Stimulated activated CD4-positive, alpha-beta T cell treated with anti-CD3 and anti-CD28 coated beads, TNF-alpha, amount 100 ng/mL, for 4 hours (primary cell): ENCODE measurements at places on chromosomes 1 and 21.

GRCh38 chr1:224358237-224358636 is 1.6 kb downstream of the CNIH4 start:
- DNase-seq: no peak

DNA sequence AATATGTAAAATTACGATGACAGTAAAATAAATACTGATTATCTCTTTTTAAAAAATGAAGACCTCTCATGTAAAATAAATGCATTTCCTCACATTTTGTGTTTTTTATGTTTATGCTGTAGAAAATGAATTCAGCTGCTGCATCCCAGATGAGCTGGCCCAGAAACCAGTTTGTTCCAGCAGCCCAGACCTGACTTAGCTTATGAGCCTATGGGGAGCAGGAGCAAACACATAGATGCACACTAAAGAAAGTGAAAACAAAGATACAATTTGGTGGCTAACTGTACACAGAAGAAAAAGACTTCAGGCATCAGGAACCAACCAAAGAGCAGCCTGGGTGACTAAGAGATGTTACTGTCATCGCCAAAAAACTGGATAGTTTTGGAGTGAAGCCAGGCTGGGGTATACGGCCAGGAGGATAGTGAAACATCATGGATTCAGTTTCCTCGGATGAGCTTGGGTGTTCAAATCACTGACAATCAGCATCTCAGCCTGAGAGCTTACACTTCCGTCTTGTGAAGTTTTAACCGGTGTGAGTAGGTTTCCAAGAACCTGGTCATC is 113.9 kb upstream of the BACE2 start:
- no peak for DNase-seq

GRCh38 chr1:25217598-25218232 is 14.6 kb downstream of the SYF2 start:
- no peak for DNase-seq

DNA sequence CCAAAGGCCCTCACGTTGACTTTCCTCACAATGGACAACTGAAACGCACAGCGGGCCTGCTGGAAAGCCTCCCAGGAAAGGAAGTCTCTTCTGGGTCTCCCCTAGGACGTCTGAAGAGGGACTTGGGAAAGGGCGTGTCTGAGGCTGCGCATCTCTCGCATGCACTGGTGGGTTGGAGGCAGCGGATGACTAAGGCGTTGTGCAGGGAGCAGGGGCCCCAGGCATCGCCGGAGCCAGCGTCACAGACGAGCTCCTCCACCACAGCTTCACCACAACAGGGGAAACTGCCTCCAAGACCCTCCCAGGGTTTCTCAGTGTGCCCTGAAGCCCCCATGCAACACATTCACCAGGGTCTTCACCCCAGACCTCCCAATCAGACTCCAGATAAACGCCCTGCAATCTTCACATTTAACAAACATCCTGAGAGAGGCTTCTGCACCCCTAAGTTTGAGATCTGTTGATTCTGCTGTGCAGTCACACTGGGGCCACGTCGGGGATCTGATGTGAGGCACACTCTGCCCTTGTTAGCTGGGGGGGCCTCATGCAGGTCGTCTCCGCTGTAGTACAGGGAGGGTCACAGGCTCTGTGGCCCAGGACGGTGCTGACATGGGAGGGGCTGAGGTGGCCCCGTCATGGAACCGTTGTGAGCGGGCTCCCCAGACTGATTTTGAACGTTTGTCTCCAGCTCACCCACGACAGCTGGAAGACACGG is 7.0 kb upstream of the TFF1 start:
- no peak for DNase-seq

GRCh38 chr1:242468784-242469183 is 55.7 kb downstream of the PLD5 start:
- DNase-seq: no peak

- no peak for DNase-seq
Observed at GRCh38 chr1:112625696-112626095, 6.1 kb downstream of the CAPZA1 start.

DNA sequence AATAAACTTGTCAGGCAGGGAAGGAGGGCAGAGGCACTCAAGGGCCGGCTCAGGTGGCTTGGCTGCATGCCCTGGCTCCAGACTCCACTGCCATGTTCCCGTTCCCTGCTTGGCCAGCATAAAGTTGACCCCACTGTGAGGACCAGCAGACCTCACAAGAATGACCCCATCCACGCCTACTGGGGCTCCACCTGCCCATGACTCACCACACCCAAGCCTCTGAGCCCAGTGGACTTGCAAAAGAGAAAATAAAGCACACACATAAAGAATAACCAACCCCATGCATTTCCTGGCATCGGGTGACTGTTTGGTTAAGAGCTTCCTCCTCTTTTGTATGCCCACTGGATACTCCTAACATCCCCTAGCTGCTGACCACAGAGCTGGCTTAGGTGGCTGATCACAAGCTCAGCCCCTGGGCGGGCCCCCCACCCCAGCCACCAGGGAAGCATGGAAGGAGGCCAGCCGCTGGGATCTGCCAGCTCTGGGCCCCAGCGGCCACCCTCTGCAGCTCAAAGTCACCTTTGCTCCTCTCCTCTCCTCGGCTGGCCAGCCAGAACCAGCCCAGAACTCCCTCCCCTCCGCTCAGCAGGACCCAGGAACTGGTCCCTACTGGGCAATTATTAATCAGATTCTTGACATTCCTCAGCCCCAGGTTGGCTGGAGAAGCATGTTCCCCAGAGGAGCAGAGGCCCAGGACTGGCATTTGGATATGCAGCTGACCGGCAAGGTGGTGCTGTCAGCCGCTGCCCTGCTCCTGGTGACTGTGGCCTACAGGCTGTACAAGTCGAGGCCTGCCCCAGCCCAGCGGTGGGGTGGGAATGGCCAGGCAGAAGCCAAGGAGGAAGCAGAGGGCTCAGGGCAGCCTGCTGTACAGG is at the start of gene KLHDC7A:
KLHDC7A (plus strand) TSS at position 616 of the 875 bp plus-strand sequence; CDS start at position 668, 52 bp downstream.
- no peak for DNase-seq

DNA sequence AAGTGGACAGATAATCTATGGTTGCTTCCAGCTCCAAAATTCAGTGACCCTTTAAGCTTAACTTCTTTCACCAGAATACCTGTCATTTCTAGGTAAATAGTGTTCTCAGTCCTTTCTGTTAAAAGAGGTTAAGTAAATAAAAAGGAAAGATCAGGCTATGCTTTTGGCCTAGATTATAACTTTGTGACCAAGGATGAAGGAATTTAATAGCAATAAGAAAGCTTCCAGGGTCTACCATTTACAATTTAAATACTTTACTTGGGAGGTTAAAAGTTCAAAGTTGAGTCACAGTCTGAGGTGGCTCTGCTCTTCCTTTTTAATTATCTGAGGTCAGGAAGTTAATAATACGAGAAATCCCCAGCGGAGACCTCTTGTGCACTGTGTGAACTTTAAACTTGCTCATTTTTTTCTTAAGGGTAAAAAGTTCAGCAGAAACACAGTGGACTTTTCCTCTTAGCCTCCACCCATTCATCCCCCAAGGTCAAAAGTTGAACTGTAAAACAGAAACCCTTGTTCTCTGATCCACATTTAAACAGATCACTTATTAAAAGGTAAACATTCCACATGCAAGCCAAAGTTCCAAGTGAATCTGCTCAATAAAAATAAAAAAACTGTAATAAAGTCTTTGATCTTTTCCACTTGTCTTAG is 187.1 kb downstream of the NRIP1 start:
- no peak for DNase-seq

- no peak for DNase-seq
Observed at GRCh38 chr1:89200663-89201062, 1.9 kb upstream of the GBP4 start.

- DNase-seq: no peak
Observed at GRCh38 chr1:240562111-240562590, 49.8 kb downstream of the GREM2 start.

- DNase-seq: no peak
Observed at GRCh38 chr1:186187601-186188000, 187.5 kb downstream of the TPR start.

DNA sequence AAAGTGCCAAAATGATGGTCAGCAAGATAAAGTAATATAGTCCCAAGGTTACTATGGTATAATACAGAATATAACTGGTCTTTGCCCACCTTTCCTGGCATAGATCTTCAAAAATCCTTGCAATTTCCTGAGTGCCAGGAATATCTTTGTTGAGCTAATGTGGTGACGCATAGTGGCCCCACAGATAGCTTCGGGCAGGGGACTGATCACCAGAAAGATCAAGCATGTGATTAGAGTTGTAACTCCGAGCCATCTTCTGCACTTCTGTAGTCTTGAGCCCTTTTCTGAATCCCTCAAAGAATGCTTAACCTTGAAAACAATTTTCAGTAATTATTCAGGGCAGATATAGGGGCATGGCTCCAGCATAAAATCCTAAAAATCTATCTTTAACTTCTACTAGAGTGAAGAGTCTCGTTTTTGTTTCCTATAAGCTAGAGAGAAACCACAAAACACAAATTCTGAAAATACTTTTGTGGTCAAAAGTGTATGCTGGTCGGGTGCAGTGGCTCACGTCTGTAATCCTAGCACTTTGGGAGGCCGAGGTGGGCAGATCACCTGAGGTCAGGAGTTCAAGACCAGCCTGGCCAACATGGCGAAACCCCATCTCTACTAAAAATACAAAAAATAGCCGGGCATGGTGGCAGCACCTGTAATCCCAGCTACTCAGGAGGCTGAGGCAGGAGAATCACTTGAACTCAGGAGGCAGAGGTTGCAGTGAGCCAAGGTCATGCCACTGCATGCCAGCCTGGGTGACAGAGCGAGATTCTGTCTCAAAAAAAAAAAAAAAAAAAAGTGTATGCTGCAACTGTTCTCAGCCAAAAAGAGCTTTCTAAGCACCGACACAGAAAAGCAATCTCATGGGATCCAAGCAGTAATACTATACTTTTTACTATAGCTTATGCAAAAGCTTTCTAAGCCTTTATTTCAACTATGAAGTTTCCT is 62.8 kb downstream of the NVL start:
- no peak for DNase-seq

DNA sequence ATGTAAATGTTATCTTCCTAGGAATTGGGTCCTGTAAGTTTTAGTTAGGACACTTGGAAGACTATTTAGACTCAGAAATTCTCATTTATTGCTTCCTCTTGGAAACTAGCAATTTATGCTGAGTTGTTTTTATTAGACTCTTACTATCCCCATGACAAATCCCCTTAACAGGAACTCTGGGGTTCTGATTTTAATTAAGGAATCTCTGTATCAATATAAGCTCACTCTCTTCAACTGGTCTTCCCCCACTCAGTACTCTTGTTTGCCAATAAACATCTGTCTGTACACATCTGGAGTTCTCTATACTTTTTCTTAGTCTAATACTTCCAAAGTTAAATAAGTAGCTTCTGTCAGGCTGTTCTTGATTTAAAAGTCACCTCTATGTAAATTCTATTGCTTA is 64.1 kb upstream of the TBX15 start:
- DNase-seq: no peak

- DNase-seq: peak; percentile 56
Observed at GRCh38 chr21:31098576-31099005, 60.3 kb upstream of the KRTAP19-8 start.

DNA sequence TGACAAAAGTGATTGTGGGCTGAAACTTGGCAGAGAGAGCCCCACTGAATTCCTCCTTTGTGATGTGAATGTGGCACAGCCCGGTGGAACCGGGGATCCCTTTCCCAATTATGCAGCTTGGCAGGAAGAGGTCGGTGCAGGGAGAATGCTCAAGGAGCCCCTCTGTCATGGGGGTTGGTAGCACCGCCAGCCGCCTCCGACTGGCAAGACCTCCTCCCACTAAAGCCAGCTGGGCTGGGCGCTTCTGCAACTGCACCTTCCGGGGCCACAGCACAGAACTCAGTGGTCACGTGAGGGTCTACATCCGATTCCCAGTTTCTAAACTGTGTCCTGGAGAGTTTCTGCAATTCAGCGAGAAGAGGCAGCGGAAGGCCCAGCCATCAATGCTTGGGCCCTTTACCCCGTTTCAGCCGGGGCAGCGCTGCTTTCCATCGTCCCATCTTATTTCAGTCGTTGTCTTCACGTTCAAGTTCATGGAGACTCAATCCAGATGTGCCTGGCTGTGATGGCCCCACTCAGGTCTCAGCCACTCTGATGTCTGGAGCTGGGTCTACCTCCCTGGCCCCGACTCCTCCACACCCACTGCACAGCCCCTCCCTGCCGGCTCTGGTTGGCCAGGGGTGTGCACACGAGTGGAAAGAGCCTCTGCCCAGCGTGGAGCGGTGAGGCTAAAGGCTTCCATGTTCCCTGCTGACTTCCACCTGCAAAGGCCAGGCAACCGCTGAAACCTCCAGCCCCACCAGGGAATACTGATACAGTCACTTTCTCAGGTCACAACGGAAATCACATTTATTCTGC is 39.8 kb upstream of the FHAD1 start:
- no peak for DNase-seq
